ENCODE measurements at places on chromosomes 3 and 15.

GRCh38 chr3:145094355-145094941, 1066.5 kb downstream of the PLOD2 start:
- DNase-seq: no peak

DNA sequence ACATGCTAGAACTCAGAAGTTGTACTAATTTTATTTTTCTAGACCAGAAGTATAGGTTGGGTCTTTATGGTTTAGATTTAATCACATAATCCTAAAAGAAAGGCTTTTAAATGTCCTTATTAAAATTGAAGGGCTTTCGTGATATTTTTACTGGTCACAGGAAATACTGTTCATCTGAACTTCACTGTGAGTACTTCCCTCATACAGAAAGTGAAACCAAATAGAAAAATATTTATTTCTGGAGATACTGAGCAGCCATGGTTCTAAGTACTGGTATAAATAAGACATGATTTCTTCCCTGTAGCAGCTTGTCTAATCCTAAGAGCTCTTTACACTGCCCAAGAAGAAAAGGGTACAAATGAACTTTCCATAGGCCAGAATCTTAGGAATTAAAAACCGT, 2.0 kb downstream of the SNRK start:
- DNase-seq: no peak

- no peak for DNase-seq
Measured at GRCh38 chr3:177026505-177027277, 170.6 kb downstream of the TBL1XR1 start.

- no peak for DNase-seq
Measured at GRCh38 chr15:63134245-63134985, 12.8 kb downstream of the LACTB start.

GRCh38 chr15:72353266-72353665, 22.5 kb downstream of the HEXA start:
- no peak for DNase-seq

- no peak for DNase-seq
Measured at GRCh38 chr15:78007964-78008886, 69.3 kb downstream of the TBC1D2B start.

GRCh38 chr3:20375302-20375701, 189.3 kb upstream of the SGO1 start:
- DNase-seq: no peak

- DNase-seq: no peak
Measured at GRCh38 chr3:185549651-185550111, 2.7 kb downstream of the LIPH start.

DNA sequence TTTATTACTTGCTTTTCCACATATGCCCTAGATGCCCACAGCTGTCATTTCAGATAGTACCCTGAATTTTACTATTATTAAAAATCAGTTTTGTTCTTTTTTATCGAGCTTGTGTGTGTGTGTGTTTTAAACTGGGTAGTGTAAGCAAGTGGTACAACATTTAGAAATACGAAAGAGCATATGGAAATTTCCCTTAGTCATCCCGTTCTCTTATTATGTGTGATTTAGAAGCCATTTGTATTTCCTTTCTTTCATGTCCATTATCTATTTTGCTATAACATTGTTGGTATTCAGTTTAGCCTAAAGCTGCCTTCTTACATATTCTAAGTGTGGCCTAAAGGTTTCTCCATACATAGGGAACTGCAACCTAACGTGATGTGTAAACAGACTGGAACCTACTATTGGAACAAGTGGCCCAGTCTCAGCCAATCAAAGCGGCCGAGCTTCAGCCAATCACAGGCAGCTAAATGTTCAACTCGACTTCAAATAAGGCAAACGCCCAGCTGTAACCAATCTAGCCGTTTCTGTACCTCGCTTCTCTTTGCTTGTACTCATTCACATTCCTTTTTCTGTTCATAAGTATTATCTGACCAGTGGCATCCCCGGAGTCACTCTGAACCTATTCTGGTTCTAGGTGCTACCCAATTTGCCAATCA, 14.7 kb upstream of the SYN2 start:
- no peak for DNase-seq

GRCh38 chr3:170414202-170414663, 4.4 kb upstream of the CLDN11 start:
- no peak for DNase-seq

- DNase-seq: no peak
Measured at GRCh38 chr3:38457111-38458003, 3.7 kb downstream of the ACVR2B start.

DNA sequence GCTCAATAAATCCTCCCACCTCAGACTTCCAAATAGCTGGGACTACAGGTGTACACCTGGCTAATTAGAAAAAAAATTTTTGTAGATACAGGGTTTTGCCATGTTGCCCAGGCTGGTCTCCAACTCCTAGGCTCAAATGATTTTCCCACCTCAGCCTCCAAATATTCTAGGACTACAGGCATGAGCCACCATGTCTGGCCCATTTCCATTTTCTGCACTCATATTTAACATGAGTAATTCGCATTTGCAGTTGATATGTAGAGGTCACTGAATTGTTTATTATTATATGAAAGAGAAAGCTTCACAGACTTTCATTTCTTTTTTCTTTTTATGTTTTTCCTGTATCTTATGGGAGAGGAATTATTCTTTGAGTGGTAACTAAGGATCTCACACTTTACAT, 492.7 kb downstream of the CNTN3 start:
- no peak for DNase-seq

DNA sequence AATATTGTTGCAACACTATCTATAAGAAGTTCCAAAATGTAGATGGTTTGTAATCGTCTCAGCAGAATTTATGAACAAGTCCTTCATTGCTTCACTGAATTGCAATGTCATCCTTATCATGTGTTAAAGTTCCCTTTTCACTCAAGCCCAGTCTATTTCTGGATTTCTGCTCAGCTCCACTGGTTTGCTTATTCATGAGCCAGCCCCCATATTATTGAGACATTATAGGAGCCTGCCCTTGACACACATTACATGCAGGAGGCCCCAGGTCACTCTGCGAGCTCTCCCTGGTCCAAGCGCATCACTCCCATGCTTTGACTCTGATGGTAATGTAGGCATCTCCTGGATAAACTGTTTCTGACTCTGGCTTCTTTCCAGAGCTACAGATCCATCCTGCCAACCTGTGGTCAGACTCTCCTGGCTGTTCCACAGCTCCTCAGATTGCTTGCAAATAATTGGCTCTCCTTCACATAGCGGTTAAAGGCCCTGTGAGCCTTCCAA, 56.9 kb downstream of the ABTB1 start:
- DNase-seq: no peak

- no peak for DNase-seq
Measured at GRCh38 chr15:41946970-41947369, 25.4 kb downstream of the EHD4 start.

GRCh38 chr3:100374521-100374920, 26.4 kb downstream of the TOMM70 start:
- DNase-seq: no peak

DNA sequence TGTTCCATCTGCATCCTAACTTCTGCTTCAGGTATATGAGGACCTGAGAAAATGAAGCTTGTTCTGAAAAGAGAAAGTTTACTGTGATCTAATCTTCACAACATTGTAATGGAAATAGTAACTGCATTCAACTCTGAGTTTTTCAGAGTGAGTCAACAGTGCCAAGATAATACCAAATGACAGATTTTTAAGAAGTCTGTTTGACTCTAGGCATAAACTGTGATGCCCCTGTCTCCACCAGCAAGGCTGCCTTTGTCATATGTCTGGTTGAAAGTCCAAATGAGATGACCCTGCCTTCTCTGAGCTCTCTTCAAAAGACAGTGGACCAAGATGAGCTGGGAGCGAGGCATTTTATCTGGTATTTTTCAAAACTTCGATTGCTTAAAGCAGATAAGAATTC, 44.8 kb upstream of the B3GNT5 start:
- DNase-seq: no peak

GRCh38 chr15:48076454-48076853, 44.3 kb upstream of the SLC24A5 start:
- no peak for DNase-seq

DNA sequence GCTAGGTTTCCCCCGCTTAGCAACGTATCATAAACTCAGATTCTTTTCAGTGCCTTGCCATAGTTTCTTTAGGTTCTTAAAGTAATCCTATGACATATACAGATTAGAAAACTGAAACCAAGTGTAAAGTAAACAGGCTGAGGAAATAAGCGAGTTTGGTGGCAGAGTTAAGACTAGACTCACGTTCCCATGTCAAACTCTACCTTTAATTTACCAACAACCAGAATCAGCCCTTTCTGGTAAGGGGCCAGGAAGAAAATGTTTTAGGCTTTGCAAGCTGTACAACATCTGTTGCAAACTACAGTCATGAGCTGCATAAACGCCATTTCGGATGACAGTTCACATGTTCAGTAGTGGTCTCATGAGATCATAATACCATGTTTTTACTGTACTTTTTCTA, 128.0 kb upstream of the PRICKLE2 start:
- DNase-seq: no peak

DNA sequence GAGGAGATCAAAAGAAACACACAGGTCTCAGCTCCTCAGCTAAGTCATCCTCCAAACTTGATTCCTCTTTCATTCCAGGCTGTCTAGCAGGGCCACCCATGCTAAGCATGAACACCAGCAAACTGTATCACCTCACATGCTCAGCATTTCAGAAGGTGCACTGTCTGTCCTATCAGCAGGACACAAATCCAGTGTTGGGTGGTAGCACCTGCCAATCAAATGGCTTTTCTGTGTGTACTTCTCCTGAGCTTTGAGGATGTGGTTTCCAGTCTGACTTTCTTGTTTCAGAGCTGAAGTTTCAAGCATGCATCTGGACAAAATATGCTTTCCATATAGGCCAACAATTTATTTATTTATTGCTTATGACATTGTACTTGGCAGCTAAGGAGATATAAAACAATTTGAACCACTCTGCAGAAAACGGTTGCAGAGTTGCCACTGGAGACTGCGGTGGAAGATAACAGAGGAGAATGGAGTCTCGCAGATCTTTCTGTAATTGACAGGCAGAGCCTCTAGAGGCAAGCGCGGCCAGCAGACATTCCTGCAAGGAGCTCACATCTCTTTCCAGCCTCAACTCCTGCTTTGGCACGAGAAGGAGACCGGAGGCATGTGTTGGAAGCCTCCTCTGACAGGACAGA, 167.1 kb upstream of the WNT5A start:
- DNase-seq: no peak

- no peak for DNase-seq
Measured at GRCh38 chr3:161498259-161498921, 1.8 kb downstream of the OTOL1 start.

GRCh38 chr3:192980632-192981031, 63.0 kb upstream of the MB21D2 start:
- no peak for DNase-seq

DNA sequence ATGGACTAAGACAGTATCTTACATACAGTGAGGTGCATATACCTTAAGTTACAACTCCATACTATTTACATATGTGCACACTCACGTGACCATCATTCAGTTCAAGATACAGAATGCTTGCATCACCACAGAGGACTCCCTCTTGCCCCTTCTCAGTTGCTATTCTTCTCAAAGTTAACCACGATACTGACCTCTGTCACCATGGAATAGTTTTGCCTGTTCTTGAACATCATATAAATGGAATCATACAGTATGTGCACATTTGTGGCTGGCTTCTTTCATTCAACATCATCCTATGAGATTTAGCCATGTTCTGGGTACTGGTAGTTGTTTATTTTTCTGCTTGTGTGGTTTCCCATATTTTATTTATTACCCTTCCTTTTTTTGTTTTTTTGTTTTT, 10.4 kb upstream of the ZSCAN2 start:
- DNase-seq: no peak

DNA sequence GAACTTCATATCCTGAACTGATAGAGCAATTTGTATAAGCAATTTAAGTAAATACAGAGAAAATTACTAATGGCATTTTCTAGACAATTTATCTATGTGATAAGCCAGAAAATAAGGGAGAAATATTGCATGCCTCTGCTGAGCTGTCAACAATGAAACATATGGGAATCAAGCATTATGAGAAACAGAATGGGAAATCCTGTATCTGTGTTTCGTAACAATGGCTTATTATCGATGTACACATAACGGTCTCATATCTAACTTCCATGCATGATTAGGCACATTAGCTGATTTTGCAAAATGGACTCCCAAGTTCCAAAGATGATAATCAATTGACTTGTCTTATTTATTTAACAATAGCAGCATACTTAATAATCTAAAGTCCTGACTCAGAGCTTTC, 30.4 kb upstream of the KCNMB2 start:
- no peak for DNase-seq

- DNase-seq: no peak
Measured at GRCh38 chr3:73950865-73951558, 326.3 kb upstream of the PDZRN3 start.

- DNase-seq: no peak
Measured at GRCh38 chr3:111428301-111428700, 113.7 kb upstream of the CD96 start.

GRCh38 chr15:80514071-80514780, 110.0 kb downstream of the ARNT2 start:
- no peak for DNase-seq

DNA sequence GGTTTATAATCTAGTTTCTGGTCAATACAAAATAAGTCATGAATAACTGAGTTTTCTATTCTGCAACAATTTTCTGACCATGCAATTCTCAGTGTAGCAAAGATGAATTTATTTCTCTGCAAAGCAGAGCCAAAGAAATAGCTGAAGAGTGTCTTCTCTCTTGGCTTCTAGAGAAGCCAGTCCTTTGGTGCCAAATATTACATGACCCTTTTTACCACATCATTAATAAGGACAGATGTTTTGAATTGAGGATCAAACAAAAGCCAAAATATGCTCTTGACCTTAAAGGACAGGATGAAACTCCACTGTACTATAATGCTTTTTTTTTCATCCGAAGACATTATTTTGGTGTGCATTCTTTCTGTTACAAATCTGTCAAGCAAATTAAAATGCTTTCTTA, 40.2 kb upstream of the OSTN start:
- DNase-seq: no peak

DNA sequence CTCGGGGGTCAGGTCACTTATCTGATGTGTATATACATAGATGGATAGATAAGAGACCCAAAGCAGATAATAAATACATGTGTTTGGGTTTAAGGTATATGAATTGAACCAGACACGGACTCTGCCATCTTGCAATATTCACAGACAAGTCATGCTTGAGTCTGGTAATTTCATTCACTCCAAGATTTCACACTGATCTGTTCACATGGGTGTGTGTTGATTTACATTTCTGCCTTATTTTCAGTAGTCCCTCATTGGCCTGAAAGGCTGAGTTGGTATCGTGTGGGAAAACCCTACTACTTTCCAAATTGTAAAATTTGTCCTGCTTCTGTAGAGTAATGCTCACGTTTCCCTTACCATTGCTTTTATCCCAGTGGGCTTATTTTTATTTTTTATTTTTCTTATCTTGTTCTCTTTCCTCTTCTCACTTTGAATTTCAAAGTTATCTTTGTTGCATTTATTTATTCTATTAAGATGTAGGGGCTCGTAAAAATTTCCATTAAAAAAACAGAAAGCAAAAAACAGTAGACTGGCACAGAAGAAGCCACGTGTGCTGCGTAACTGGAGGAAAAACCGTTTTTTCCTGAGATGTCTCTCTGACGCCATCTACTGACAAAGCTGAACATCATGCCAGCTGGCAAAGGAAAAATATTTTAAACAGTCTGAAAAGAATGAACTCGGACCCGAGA, 10.8 kb upstream of the MFSD1 start:
- DNase-seq: no peak
